ENCODE measurements at places on chromosomes 2 and 18. TPM values are rescaled to one million over a fixed set of nuclear protein-coding genes. Genes with fewer than 3 reads are reported as not detected.
A peak's percentile ranks its signal among the peaks of the same experiment; 100 is the strongest.

DNA sequence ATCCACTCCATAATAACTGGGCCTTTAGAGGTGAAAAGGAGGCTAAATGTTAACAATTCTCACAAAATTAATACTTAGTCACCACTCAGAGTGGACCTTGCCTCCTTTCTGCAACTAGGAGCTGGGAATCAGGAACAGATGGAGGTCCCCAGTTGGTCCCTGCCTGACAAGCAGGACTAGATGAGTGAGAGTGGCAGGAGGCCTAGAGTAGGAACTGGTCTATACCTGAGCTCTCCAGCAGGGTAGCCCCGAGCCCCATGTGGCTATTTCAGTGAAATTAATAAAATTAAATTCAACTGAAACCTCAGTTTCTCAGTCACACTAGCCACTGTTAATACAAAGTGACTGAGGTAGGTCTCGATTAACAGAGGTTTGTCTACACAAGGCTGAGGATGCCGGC is 150.5 kb downstream of the MYO5B start:
- DNase-seq, result no peak

DNA sequence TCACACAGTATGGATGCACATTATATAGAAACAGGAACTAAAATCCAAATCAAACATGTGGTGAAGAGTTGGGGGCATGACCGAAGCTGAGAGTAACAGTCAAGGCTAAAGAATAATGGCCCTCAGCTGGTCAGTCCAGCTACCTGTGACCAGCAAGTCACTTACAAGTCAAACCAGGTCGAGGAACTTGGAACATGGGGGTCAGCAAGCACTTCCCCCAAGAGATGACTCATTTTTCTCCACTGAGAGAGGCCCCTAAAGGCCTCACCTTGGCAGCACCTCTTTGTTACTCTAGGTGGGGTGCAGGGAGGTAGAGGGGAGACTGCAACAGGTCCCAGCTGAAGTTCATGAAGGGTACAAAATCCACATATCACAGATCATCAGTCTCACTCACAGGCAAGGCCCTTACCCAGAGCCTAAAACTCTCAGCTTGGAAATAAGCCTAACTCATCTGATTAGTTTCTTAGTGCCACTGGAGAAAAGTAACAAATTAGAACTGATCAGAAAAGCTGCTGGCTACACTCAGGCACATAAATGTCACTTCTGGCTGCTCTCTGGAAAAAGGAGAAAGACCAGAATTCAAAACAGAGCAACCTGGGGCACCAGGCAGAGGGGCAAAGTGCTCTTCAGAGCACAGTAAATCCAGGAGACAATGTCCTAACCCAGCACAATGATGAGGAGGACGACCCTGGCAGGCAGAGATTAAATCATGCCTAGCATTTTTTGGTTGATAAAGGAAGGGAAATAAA is 4.0 kb downstream of the SDC1 start:
- no peak for DNase-seq

- no peak for DNase-seq
Observed at GRCh38 chr18:63534615-63535014, 7.6 kb upstream of the SERPINB12 start.

GRCh38 chr2:128363934-128364361 is 45.3 kb upstream of the HS6ST1 start:
- peak; percentile 74 for DNase-seq

The GPR39 gene
- total RNA-seq, result 0.20 TPM

The MC2R gene
- not detected for total RNA-seq

GRCh38 chr2:150520033-150520432 is 32.6 kb upstream of the RND3 start:
- DNase-seq, result no peak

The MDH1B gene
- not detected for total RNA-seq

GRCh38 chr2:241788572-241788971 is 11.9 kb downstream of the GAL3ST2 start:
- no peak for DNase-seq

The HOXD3 gene
- total RNA-seq, result 15.3 TPM

- no peak for DNase-seq
Observed at GRCh38 chr18:62001396-62001795, 108.6 kb upstream of the RNF152 start.

The CDH20 gene
- total RNA-seq, result not detected

The MAP2 gene
- total RNA-seq, result 61.2 TPM

DNA sequence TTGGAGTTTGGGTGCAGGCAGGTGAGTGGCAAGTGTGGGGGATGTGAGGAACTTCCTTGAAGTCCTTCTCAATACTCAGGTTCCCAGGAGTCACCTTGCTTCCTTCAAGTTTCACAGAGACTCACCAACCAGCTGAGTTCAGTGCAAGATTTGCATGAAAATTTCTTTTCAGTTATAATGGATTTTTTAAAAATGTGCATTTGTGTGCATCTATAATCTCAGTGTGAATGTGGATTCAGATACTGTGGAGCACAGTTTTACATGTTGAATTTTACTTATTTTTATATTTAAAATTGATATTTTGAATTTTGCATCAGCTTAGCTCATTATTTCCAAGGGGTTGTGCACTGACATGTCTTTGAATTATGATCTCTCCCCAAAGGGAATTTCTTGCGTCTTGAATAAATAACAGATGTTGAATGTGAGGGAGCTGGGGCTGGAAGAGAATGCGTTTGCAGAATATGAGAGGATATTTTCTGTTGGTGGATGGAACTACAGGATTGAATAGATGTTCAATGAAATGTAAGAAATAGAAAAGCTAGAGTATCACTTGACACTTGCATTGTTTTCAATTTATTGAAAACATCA is 184.3 kb downstream of the RPRM start:
- no peak for DNase-seq

The REG1B gene
- not detected for total RNA-seq

- DNase-seq, result no peak
Observed at GRCh38 chr2:6923319-6923718, 6.1 kb downstream of the RNF144A start.

The PSMA8 gene
- not detected for total RNA-seq

DNA sequence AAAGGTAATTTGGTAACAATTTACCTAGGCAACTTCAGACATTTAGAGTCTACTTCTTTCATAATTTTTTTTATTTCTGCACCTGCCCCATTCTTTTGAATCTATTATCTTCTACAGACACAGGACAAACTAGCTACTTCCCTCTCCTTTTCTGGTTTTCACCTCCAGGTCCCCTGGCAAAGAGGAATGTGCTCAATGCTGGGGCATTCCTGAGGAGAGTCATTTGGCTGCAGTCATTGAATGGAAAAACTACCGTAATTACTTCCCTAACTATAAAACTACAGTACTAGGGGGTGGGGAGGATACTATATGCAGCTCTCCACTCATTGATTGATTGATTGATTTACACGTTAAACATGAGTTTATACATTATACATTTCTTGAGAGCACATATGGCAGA is 11.2 kb upstream of the ARHGAP28 start:
- no peak for DNase-seq

- no peak for DNase-seq
Observed at GRCh38 chr2:72940361-72940760, 23.0 kb downstream of the EMX1 start.

DNA sequence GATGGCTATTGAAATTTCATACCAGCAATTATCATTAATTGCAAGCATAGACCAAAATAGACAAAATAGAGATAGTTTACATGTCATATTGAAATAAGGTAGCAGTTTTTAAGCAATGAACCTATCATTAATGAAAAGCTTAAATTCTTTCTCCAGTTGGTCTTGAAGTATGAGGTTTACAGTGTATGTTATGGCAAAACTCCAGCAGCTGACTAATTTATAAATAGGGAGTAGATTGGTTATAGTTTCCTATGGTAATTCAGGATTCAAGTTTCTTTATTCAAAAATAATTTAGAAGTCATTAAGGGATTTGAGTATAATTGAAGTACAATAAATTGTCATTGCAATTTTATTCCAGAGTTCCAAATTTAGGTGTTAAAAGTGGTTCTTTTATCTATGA is 69.6 kb upstream of the COL5A2 start:
- peak; percentile 33 for DNase-seq

DNA sequence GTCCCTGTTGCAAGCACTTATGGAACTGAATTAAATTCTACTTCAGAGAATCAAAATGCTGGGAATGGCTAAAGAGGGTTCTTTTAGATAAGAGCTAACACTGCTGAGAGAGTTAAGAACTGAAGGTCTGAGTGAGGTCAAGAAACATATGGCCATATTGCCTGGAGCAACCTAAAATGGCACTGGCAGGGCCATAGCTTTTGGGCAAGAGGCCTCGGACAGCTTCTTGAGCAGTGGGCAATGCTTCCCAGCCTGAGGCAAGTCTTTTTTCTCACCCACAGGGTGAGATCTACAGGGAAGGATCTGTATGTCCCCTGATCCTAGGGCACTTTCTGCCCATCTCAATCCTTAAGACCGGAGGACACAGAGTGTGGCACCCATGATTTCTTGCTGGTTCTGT is 244.6 kb upstream of the NT5C1B start:
- no peak for DNase-seq

DNA sequence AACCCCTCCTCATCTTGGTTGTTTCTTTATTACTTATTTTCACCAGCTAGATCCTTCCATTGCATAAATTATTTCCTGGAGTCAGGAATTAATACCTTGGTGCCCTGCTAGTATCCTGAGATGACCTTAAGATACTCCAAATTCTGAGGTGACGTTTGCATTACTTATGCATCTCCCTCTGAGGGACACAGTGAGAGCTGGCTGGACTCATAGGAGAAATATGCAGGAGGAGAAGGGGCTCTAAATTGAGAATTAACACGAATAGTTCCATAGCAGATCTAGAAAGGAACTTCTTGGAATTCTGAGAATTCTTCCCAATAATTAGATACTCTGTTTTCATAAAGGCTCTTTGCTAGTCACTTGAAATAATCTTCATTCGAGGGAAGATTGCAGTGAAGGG is 310.6 kb upstream of the ZEB2 start:
- DNase-seq, result no peak

GRCh38 chr2:236499691-236500578 is 69.7 kb upstream of the ACKR3 start:
- DNase-seq, result no peak
